ENCODE measurements at places on chromosomes 13 and 19.

DNA sequence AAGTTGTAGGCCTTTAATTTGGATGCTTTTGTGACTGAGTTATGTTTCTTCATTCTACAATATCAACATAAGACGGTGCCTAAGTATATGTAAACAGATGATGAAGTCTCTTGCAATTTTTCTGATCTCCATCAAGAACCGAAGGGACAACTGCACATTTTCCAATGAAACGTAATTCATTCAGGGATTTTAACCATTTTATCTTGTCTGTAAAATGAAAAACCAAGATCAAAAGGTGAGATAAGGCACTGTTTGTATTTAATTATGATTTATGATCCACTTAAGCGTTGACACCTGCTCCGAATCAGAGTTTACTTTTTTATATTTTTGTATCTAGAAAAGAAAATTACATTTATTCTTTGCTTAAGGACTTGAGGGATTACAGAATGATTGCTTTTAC, 556.8 kb upstream of the ARGLU1 start:
- no peak for DNase-seq

DNA sequence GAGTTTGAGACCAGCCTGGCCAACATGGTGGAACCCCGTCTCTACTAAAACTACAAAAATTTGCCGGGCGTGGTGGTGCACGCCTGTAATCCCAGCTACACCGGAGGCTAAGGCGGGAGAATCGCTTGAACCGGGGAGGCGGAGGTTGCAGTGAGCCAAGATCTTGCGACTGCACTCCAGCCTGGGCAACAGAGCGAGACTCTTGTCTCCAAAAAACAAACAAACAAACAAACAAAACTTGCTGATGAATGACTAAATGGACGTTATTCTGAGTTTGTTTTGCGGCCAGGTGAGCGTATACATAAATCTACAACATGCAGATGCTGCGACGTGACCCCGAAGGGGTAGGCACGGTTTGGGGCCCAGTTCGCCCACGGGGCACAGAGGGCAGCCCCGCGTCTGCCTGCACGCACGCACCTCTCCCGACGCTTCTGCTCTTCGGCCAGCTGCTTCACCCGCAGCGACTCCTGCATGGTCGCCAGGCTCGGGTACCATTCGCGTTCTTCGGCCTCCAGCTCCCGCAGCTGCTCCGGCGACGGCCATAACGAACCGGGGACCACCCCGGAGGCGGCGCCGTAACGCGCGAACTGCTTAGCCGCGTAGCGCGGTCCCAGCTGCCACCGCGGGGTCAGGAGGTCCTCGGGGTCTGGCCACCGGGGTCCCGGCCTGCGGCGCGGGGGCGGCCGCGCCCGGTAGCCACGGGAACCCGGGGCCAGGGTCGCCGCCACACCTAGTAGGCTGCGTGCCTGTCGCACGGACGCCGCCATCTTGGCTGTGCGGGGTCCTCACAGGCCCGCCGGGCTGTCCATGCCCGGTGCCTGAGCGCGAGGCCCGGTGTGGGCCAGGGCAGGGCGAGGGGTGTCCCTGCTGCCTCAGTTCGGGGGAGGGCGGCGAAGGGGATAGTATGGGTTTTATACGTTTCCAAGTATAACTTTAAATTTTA, at the start of gene GADD45GIP1:
Gene GADD45GIP1, minus strand, starts transcription at position 778 of the 943 bp plus-strand sequence. Its CDS starts 11 bp downstream, at position 767.
- peak; percentile 77 for DNase-seq

- no peak for DNase-seq
Observed at GRCh38 chr13:65932587-65933239, 1297.4 kb downstream of the PCDH9 start.

GRCh38 chr13:53507741-53508140, 479.1 kb downstream of the OLFM4 start:
- DNase-seq, result no peak

DNA sequence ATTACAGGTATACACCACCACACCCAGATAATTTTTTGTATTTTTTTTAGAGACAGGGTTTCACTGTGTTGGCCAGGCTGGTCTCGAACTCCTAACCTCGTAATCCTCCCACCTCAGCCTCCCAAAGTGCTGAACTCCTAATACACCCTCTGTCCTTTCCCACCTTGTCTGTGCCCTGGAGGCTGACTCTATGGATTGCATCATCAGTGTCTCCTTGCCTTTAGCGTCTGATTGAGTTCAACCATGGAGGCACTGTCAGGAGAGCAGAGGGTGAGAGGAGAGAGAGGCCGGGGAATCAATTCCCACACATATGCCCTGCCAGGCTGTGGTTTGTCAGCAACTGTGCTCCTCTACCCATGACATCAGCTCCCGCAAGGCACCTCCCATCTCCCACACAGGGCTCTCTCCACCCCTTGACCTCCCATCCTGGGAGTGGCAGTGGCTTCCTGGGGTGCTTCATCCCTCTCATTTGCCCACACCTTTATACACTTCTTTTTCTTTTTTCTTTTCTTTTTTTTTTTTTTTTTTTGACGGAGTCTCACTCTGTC, 12.6 kb upstream of the LILRB4 start:
- no peak for DNase-seq

- peak; percentile 26 for DNase-seq
Observed at GRCh38 chr13:83223546-83223945, 658.7 kb downstream of the SLITRK1 start.

- no peak for DNase-seq
Observed at GRCh38 chr13:30235216-30235615, 72.1 kb downstream of the KATNAL1 start.

DNA sequence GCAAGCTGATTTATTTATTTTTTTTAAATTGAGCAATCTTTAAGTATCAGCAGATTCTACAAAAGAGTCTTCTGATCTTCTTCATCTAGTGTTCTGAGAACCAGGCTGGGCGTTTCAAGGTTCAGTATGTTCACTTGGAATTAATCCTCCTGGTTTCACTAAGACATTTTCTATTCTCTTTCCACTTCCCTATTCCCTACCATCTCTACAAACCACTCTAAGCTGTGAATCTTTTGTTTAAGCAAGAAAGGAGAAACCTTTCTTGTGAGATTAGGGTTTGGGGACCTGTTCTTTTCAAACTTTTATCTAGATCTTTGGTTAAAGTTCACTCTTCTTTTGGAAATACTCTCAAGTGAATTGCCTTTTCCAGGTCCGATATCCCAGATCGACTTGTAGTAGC, 59.3 kb downstream of the URI1 start:
- DNase-seq, result no peak

- peak; percentile 79 for DNase-seq
Observed at GRCh38 chr19:46442808-46443450, 14.2 kb upstream of the PNMA8C start.

DNA sequence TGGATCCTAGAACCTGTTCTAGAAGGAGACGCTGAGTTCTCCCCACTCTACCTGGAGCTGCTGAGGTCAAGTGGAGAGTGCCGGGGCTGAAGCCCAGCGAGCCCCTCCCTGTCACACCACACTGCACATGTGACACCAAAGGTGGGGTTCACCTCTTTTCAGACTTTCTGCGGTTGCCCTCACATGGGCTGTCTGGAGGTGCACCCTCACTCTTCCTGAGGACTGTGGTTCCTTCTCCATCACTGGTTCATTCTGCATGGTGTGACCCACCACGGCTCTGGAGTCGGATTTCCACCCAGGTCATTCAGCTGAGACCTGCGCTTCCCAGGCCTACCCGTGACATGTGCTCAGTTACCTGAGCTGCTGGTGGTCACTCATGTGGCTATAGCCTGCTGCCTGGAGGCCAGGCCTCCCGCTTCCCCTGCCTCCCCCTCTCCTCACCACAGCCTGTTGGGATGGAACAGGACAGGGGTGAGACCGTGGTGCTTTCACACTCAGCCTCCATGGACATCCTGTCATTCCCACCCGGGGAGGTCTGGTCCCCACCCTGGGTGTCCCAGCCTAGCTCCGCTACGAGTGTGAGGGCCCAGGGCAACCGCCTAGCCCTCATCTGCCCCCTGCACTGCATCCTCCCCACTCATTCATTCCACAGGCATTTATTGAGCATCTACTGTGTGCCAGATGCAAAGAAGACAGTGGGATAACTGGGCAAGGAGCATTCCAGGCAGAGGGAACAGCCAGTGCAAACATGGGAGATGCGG, 605 bp upstream of the A1BG start:
- DNase-seq, result no peak

GRCh38 chr13:107238262-107238981, 670.5 kb upstream of the ARGLU1 start:
- no peak for DNase-seq

DNA sequence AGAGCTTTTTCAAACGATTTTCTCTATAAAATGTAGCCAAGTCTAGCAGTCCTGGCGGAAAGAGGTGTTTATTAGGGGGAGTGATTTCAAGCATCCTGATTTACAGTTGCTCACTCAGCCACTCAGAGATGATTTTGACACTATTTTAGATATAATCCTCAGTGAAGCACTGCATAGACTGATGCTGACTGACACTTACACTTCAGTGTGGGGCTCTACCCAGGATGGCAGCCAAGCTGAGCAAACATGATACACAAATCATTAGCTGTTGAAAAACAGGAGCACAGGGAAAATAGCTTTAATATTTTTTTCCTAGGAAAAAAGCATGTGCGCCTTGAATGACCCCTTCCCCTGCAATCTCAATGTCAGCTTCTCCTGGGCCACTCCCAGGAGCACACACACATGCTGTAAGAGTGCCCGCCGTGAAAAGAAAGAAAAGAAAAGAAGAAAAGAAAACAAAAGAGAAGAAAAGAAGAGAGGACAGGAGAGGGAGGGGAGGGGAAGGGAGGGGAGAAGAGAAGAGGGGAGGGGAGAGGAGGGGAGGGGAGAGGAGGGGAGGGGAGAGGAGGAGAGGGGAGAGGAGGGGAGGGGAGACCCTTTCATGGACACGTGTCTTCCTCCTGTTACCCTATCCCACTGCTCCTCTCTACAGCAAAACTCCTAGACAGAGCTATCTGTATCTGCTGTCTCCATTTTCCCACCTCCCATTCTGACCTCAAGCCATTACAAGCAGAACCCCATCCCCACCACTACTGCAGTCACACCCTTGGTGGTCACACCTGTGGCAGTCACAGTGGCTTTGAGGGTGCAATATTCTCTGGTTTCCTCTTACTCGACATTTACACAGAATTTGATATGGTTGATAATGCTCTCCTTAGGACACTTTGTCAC, 36.4 kb downstream of the RCBTB2 start:
- no peak for DNase-seq

GRCh38 chr19:1275976-1276627, 772 bp downstream of the FAM174C start:
- no peak for DNase-seq

GRCh38 chr13:110820322-110820721, 94.5 kb downstream of the ANKRD10 start:
- no peak for DNase-seq

GRCh38 chr13:94301487-94301886, 178.0 kb downstream of the DCT start:
- DNase-seq, result no peak

DNA sequence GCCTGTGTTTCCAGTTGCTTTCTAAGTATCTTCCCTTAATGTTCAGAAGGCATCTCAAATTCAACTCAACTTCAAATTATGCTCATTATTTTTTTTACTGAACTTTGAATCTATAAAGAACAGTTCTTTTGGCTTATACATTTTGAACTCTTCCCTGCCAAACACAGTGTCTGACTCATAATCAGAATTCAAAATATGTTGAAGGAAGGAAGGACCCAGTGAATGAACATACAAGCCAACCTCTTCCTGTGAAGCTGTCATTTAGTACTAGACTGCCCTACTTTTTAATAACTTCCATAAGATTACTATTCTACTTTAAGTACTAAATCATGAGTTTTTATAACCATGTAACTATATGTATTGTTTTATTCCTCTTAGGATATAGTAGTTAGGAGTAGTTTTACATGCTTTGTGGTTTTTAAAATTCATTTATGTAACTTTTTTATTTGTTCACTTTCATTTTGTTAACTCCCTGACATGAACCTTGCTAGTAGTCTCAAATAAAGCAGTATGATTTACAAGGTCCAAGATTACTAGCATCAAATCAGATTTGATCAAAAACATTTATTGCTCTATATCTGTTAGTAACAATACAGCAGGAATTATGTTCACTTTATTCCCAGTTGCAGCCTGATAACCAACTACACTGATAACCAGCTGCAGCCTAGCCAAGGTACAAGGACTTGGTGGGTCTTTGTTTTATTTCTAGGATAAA, 6.4 kb downstream of the NUDT15 start:
- peak; percentile 81 for DNase-seq

DNA sequence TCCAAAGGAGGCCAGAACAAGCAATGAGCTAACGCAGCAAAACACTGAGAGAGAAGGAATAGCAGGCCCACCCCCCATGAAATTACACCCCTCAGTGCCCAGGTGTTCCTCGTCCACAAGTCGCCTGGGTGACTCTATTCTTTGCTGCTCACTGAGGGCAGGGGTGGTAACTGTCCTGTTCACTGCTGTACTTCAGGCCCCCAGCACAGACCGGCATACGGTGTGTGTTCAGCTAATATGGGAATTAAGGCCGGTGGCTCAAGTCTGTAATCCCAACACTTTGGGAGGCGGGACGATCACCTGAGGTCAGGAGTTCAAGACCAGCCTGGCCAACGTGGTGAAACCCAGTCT, 31.9 kb downstream of the DHRS12 start:
- no peak for DNase-seq

DNA sequence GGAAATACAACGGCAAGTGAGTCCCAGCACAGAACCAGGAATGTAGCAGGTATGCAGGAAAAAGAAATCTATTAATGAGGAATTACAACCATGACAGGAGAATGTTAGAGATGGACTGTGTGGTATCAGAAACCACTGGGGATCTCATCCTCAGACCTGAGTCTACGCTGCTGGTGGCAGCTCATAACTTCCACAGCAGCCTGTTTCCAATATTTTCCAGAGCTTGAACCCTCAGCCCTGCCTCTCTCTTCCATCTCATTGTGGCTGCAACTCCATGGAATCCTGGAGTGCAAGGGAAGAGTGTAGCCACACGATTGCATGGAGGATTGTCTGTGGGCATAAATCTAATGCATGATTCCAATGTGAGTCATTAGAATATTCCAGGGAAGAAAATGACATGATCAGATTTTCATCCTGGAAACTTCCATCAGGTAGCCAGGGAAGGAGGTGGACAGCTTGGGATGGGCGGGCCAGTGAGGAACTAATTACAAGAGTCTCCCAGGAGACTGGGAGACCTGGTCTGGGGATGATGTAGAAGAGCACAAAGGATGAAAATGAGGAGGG, 14.9 kb downstream of the PLA2G4C start:
- DNase-seq, result no peak

- no peak for DNase-seq
Observed at GRCh38 chr19:14078411-14078810, 5.8 kb downstream of the MISP3 start.
